Activated CD4-positive, CD25-positive, alpha-beta regulatory T cell treated with anti-CD3 and anti-CD28 coated beads, Interleukin-2, amount 50 U/mL, for 16 hours (primary cell): ENCODE measurements at places on chromosomes 6 and 20.
A peak's percentile ranks its signal among the peaks of the same experiment; 100 is the strongest.

DNA sequence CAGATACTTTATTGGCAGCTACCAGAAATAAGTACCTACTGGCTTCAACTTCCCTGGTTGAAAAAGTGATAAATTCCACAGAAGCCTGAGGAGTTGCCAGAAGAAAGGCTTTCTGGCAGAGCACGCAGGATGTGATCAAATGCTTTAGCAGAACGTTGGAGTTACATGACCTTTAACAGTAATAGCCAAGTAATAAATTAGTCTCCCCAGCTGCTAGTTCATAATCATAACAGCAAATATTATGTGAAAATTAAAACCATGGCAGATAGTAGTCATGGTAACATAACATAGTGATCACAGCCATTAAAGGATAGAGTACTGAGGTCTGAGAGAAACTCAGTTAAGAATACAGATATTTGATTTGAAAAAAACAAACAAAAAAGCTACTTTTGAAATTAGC lies 567.7 kb downstream of the ADGRB3 start:
- no peak for DNase-seq

GRCh38 chr20:16434062-16434664 lies 139.1 kb downstream of the KIF16B start:
- DNase-seq: peak; percentile 11

- no peak for DNase-seq
These were observed 932.1 kb upstream of the MANEA start for GRCh38 chr6:94645191-94645590.

DNA sequence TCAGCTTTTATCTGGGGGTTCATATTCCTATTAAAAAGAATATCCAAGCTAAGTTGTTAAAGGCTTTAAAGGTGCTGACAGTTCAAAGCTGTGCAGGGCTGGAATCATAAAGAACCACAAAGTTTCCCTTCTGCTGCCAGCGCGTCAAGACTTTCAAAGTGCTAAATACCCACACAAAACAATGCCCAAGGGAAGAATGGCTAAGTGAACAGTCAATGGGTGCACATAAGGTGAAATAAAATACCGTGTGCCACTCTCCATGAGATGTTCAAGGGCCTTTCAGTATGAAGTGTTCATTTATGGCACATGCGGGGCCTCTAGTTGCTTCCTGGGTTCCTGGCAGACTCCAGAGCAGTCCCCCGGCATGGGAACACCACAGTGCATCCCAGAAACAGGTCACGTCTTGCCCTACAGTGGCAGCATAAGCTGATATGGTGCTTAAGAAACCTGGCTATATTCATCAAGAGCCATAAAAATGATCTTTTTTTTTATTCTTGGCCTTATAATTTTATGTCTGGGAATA lies 14.1 kb downstream of the TXNDC5 start:
- DNase-seq: no peak

GRCh38 chr20:51017251-51017650 lies 5.7 kb downstream of the KCNG1 start:
- DNase-seq: no peak

- no peak for DNase-seq
These were observed 174.0 kb upstream of the FOXQ1 start for GRCh38 chr6:1137849-1138248.

GRCh38 chr20:50115041-50115512 lies 2.1 kb upstream of the UBE2V1 start:
- DNase-seq: no peak

GRCh38 chr6:82458147-82458546 lies 94.5 kb downstream of the TPBG start:
- DNase-seq: no peak

GRCh38 chr6:119283214-119283613 lies 66.3 kb downstream of the MAN1A1 start:
- no peak for DNase-seq

DNA sequence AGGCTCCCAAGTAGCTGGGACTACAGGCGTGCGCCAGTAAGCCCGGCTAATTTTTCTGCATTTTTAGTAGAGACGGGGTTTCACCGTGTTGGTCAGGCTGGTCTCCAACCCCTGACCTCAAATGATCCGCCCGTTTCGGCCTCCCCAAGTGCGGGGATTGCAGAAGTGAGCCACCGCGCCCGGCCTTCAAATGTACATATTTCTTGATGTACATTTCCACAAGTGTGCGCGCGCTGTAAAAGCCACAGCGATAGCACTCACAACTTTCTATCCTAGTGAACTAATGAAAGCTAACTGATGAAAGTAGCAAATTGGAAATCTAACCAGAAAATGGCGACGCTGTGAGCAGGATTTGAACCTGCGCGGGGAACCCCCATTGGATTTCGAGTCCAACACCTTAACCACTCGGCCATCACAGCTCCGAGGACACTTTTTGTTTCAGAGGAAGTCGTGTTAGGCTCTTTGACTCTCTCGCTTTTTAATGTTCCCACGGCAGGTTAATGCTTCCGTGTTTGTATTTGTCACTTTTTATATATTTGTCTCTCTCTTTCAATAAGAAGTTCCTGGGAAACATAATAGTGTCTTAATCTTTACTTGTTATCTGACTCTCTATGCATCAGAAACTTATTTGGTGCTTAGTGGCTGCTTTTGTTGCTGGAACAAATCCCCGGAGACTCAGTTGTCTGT lies 199.4 kb upstream of the ZNF184 start:
- DNase-seq: no peak

- DNase-seq: no peak
These were observed 40.4 kb upstream of the ZMYND8 start for GRCh38 chr20:47396762-47397476.

- DNase-seq: no peak
These were observed 378.5 kb upstream of the TSHZ2 start for GRCh38 chr20:52593654-52594053.

GRCh38 chr6:114301596-114302219 lies 41.1 kb downstream of the HS3ST5 start:
- DNase-seq: no peak

DNA sequence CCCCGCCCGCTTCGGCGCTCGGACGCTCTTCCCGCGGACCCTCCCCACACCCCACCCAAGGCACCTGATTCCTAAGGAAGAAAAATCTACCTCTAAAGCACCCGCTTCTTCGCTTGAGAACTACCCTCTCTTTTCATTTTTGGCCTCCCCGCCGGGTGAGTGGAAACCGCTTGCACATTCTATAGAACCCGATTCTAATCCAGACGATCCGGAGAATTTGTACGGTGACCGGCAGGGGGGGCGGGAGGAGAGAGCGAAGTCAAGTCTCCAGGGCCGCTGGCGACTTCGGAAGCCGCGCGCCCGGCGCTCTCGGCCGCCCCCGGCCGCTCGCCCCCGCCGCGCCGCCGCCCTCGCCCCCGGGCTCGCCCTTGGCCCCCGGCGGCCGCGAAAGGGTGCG lies at the start of gene RBM24:
RBM24 (plus strand) TSS at position 262 of the 397 bp plus-strand sequence. CDS start 221 bp downstream, outside the sequence.
- DNase-seq: no peak

- DNase-seq: peak; percentile 33
These were observed 61.8 kb downstream of the NFATC2 start for GRCh38 chr20:51480507-51481270.

DNA sequence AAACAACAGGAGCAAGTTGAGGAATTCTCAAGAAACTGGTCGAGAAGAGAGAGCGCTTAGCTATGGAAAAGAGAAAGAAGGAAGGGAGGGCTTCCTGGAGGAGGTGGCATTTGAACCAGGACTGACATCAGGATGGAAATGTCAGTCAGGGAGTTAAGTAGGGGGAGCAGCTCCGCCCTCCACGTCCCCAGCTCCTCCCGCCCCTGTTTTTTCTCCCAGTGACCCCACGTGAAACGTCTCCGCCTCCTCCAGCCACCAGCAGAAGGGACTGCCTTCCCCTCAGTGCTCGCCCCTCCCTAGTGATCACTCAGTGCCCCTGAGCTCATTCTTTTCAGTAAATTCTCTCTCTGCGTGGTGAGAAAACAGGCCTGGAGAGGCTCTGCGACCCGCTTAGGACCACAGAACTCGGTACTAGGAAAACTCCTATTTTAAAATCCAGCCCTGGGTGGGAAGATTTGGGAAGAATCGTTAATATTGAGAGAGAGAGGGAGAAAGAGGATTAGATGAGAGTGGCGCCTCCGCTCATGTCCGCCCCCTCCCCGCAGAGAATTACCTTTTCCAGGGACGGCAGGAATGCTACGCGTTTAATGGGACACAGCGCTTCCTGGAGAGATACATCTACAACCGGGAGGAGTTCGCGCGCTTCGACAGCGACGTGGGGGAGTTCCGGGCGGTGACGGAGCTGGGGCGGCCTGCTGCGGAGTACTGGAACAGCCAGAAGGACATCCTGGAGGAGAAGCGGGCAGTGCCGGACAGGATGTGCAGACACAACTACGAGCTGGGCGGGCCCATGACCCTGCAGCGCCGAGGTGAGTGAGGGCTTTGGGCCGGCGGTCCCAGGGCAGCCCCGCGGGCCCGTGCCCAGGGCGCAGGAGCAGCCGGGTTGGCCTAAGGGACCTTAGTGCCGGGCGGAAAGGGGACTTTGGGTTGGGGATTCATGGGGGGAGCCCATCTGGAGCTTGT lies 4.6 kb downstream of the HLA-DPB1 start:
- DNase-seq: no peak

GRCh38 chr6:48630511-48630910 lies 519.5 kb upstream of the PTCHD4 start:
- DNase-seq: no peak

DNA sequence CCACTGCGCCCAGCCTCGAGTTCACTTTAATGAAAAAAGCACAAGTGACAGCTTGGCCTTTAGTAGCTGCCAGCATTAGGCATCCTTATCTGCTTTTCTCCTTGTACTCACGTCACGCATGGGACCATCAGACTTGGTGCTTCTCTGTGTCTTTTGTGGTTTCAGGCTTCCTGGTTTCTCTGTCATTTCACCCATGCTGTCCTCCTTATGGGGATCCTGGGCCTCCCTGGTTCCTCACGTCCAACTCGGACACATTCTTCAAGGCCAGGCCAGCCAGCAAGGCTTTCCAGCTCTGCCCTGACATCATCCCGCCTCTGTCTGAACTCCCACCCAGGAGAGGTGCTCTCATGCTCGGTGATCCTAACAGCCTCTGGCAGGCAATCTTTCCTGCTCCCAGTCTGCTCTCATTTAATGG lies 83.2 kb downstream of the TIAM2 start:
- DNase-seq: no peak

GRCh38 chr6:98957450-98957849 lies 9.7 kb upstream of the FBXL4 start:
- DNase-seq: no peak

DNA sequence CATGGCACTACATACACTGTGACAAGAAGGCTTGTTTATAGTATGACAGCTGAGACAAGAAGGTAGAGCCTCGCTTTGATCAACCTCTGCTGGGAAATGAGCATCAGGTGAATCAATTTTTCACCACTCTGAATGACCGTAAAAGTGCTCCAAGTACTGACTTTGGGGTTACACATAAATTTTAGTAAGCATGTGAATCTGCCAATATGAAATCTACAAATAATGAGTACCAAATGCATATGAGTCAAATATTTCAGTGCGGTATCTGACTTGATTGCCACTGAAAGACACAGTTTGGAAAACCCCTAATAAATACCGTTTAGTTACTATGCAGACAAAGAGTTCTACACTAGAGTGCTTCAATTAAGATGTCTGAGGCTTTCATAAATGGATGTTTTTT lies 77.8 kb downstream of the ATG5 start:
- no peak for DNase-seq

- DNase-seq: no peak
These were observed 40.7 kb downstream of the PYGB start for GRCh38 chr20:25288291-25289181.

- no peak for DNase-seq
These were observed 113.4 kb downstream of the PSMB1 start for GRCh38 chr6:170439366-170440361.

DNA sequence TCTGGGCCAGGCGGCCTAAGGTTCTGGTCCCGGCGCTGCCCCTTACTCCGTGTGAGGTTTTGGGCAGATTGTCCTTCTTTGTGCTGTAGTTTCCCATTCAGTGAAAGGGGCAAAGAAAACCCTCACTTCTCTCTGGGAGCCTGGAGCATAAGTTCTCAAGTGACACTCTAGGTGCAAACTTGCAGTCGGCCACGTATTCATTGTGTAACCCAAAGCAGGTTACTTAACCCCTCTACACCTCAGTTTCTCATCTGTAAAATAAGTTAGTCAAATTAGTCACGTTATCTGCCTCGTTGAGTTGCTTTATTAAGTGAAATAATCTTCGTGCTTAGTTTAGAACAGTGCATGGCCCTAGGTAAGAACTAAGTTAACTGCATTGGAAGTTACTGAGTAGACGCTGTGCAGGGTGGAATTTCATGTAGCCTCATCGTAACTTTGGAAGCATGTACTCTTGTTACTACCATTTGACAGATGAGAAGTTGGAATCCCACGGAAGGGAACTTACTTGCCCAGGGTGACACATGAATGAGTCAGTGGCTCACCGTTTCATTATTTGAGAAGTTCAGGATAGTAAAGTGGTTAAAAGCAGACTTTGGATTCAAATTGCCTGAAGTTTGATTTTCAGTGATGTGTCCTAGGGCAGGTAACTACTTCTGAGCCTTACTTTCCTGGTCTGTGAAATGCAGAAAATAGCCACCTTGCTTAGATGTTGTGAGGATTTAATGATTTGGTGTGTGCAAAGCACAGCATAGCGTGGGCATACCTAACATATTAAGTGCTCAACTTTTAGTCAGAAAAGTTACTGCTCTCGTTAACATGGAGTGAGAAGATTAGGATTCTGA lies 556 bp upstream of the MROH8 start:
- DNase-seq: no peak

DNA sequence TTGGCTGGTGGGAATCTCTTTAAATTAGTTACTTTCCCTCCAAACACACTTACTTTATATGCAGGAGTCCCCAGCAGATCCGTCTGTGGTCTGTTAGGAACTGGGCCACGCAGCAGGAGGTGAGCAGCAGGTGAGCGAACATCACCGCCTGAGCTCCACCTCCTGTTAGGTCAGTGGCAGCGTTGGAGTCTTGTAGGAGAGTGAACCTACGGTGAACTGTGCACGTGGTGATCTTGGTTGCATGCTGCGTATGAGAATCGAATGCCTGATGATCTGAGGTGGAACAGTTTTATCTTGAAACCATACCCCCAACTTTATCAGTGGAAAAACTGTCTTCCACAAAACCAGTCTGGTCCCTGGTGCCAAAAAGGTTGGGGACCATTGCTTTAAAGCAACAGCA lies 5.0 kb downstream of the SERPINB6 start:
- DNase-seq: no peak

GRCh38 chr6:110786271-110786670 lies 29.0 kb downstream of the CDK19 start:
- DNase-seq: no peak

DNA sequence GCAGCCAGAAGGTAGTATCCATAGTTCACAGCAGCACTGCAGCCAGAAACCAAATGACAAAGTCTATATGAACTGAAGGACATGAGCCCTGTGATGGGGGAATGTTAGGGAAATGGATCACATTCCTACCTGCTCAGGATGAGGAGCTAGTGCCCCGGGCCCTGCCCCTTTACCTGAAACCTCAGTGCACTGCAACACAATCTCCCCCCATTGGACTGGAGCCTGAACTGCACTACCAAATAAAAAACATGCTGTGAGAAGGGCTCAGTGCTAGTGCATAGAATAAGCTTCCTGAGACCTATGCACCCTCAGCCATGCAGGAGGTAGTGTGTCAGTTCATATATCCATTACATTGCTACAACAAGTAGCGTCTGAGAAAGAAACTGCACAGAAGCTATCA lies 477.8 kb downstream of the HACE1 start:
- no peak for DNase-seq

GRCh38 chr6:55652429-55652828 lies 73.4 kb upstream of the HMGCLL1 start:
- DNase-seq: no peak

- DNase-seq: no peak
These were observed 23.4 kb downstream of the MEP1A start for GRCh38 chr6:46816626-46817025.

- no peak for DNase-seq
These were observed 56.1 kb upstream of the FOXC1 start for GRCh38 chr6:1553562-1554083.

- no peak for DNase-seq
These were observed 7.7 kb downstream of the LRP11 start for GRCh38 chr6:149856256-149856994.
